ENCODE measurements at places on chromosomes 3 and 15. TPM values are rescaled to one million over a fixed set of nuclear protein-coding genes. Genes with fewer than 3 reads are reported as not detected.

CCDC54 gene
- polyA plus RNA-seq: not detected

- DNase-seq: no peak
Observed at GRCh38 chr15:51484781-51485180, 137.8 kb downstream of the DMXL2 start.

DNA sequence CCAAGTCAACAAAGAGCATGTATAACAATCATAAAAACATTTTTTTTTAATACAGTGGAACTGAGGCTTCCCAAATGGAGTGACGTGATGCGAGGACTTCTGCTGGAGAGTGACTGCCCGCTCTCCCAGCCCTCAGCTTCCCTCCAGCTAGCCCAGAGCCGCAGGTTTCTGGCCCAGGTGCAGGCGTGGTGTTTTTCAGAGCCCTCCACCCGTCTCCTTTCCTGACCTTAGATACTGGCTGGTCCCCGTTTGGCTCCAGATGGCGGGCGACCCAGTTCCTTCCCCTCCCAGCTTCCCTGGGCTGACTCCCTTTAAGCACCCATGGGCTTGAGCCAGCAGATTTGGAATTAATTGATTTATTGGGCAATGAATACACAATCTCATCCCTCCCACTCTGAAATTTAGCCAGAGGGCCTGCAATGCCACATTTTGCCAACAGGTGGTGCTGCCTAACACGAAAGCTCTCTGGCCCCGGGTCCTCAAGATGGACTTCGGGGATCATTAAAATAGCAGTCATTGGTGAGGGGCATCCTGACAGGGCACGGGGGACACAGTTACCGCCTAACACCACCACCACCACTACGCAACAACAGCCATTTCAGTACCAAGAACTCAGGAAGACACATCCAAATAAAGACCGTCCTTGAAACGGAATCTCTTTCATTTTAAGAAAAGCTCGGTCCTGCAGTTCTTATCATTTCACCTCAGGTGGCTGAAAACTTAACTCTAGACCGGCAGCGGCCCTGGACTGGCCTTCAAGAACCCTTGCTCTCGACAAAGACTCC is 47.5 kb upstream of the MUC4 start:
- peak; percentile 68 for DNase-seq

DNA sequence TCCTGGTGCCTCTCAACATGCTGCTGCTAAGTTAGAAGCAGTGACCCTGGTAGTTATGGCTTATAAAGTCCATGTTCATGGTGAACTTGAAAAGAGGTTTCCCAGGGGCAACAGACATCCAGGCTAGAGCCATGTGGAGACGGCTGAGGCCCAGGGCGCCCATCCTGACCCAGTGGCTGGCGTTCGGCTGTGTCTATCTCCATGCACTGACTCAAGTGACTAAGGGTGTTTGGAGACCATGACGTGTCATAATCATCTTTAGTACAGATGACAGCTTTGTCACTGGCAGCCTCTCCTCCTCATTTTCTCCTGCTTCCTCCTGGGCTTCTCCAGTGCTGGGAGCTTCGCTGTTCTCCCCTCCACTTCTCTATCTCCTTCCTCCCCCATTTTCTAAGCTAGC is 287.4 kb upstream of the LYSMD4 start:
- no peak for DNase-seq

SPTBN5 gene
- 2.6 TPM for polyA plus RNA-seq

- DNase-seq: peak; percentile 79
Observed at GRCh38 chr15:90885432-90886290, 1.4 kb downstream of the FES start.

GRCh38 chr3:46607603-46608028 is 4.7 kb upstream of the FAM240A start:
- DNase-seq: no peak

- no peak for DNase-seq
Observed at GRCh38 chr15:74130155-74130848, at the start of gene ISLR2. TSS of gene ISLR2 (plus strand) at chr15:74130586. CDS start at chr15:74132755, 2,169 bp downstream.

GRCh38 chr3:167209011-167209410 is 171.1 kb downstream of the ZBBX start:
- DNase-seq: no peak

CLDN1 gene
- polyA plus RNA-seq: 6.2 TPM

GRIP2 gene
- 3.2 TPM for polyA plus RNA-seq

FOXB1 gene
- polyA plus RNA-seq: not detected

RAD54L2 gene
- 3.3 TPM for polyA plus RNA-seq

RLBP1 gene
- not detected for polyA plus RNA-seq

LNP1 gene
- polyA plus RNA-seq: 1.7 TPM

- DNase-seq: peak; percentile 69
Observed at GRCh38 chr3:76267851-76268380, 482.6 kb upstream of the ZNF717 start.

CD47 gene
- polyA plus RNA-seq: 61.7 TPM

DNA sequence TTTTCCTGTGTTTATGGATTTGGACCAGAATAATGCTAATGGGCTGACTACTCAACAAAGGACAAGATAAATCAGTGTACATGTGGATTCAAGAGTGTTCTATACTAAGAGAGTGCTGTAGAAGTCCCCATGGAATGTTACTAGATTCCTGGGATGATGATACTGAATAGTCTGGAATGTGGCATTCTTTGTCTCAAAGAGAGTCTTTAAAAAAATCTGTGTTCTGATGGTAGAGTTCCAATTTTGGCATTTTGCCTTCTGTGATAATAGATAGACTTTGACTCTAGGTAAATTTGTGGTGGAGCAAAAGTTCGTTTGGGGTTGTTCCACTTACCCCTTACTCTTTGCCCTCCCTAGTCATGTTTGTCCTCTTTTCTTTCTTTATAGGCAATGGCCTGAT is 43.7 kb downstream of the NMD3 start:
- no peak for DNase-seq

GRCh38 chr3:175146258-175146657 is 287.1 kb downstream of the NAALADL2 start:
- DNase-seq: no peak

RUVBL1 gene
- 41.9 TPM for polyA plus RNA-seq

DNA sequence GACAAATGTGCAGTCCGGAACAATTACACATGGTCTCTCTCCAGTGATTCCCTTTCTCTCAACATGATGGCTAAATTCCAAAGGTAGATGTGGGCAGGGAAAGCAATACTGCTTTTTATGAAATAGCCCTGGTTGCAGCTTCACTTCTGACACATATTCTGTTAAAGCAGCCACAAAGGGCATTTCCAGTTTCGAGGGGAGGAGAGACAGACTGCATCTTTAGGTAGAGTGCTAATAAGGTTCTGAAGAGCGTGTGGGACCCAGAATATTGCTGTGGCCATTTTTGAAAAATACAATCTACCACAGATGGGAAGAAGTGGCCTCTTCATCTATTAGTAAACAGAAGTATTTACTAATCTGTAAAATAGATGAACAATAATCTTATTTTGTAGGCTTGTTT is 139.3 kb upstream of the PEX5L start:
- DNase-seq: no peak

CLRN1 gene
- polyA plus RNA-seq: not detected

All from kidney (tissue), 22 donors.